ENCODE measurements at places on chromosomes 4 and X. TPM values are rescaled to one million over a fixed set of nuclear protein-coding genes. Genes with fewer than 3 reads are reported as not detected.

Gene CYSLTR1
- not detected for total RNA-seq

Gene HEPH
- total RNA-seq = 8.5 TPM

Gene USP27X
- 2.6 TPM for total RNA-seq

Gene MID1
- total RNA-seq = 9.2 TPM

Gene NFKB1
- 32.6 TPM for total RNA-seq

Gene SYTL4
- 5.9 TPM for total RNA-seq
